ENCODE measurements at places on chromosomes 2 and 18. TPM values are rescaled to one million over a fixed set of nuclear protein-coding genes. Genes with fewer than 3 reads are reported as not detected.

The OSGEPL1 gene
- 10.6 TPM for total RNA-seq

The ORMDL1 gene
- 63.7 TPM for total RNA-seq

The SNORC gene
- total RNA-seq, result 1.9 TPM

The CCDC150 gene
- 6.1 TPM for total RNA-seq

The NAGK gene
- 161 TPM for total RNA-seq

The WNT6 gene
- total RNA-seq, result 0.42 TPM

The MARCHF4 gene
- 1.3 TPM for total RNA-seq

The EN1 gene
- not detected for total RNA-seq

DNA sequence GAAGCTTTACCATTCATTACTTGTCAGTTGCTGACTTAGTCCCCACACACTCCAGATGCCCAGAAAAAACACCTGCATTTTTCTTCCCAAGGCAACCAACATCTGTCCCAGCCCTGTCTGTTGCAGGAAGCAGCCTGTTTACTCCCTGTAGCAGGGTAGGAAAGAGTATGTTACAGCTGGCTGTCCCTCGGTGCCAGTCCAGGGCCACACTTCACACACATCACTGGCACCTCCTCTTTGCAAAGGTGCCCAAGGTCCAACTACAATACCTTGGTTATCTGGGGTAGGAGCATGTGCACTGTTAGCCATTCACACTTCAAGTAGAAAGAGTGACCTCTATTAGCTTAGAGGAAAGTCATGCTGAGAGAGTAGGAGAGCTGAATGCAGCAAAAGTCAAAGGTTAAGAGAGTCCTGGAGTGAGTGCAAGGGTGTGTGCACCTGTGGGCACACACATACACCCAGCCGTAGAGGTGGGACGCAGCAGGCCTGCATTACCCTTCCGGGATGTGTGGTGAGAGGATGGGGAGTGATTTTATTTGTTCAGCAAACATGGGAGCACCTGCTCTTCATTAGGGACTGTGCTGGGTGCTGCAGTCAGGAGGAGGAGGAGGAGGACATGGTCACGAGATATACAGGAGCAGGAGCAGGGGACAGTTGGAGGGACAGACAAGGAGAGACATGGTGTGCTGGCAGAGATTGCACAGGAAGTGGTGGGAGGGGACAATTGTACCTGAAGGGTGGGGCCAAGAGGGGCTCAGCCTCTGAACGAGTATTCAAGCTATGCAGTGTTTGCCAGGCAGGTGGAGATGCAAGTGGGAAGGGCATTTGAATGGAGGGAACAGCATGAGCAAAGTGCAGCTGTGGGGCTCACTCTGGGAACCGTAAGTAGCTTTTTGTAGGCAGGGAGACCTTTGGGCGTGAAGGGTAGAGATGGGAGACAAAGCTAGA, 69.8 kb downstream of the TSN start:
- no peak for DNase-seq

GRCh38 chr2:11100976-11101375, 54.3 kb upstream of the SLC66A3 start:
- peak; percentile 77 for DNase-seq

DNA sequence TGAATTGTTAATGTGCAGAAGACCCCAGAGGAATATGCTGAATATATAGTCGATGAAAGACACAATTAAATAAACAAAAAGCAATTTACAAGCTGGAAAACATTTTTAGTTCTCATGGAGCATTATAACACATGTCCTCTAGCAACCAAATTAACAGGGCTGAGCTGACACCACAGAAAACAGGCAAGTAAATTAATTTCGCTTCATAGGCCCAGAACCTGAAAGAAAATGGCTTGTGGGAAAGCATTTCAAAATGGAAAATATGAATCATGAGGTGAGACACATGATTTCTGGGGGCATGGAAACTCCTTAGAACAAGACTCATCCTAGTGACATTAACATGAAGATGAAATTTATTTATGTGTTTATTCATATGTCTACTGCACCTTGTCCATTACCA, 25.0 kb upstream of the RNF152 start:
- no peak for DNase-seq

DNA sequence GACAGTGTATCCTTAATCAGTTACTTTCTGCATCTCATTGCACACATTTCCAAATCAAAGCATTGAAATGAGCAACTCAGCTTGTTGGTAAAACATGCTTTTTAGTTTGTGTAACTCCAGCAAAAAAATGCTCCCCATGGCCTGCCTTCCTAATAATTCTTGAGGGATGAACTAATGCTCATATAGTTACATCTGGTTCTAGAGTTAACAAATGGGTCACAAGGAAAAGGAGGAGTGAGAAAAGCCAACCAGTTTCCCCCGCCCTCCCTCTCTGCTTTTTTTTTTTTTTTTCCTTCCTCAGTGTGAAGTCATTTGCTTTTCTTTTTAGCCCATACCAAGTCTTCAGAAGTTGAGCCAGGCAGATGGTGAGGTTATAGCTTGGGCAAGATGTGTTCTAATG, 231.7 kb downstream of the MTX2 start:
- no peak for DNase-seq

DNA sequence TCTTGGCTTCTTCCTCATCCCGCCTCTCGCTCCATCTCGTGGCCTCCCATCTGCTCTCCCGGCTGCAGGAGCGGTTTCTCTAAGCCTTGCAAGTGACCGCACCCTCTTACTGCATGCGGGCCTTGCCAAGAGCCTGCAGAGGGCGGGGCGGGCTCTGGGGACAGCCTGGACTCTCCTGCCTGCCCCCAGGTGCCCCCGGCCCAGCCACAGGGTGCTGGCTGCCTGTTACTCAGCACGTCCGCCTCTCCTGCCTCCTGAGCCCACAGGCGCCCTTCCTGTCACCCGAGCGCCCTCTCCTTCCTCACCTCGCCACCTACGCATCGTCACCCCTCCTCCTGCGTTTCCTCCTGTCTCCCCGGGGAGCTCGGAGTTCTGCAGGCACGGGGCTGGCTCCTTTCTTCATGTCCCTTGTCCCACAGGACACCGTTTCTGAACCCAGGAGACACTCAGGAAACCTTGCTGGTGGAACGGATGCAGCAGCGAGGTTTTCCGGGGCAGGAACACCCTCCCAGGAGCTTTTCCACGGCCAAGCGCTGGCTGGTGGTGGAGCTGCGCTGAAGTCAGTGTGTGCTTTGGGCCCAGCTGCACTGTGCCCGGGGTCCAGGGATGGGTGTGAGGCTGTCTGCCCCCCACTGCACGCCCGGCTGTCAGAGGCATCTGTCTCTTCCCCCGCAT, 28.5 kb downstream of the HPCAL1 start:
- no peak for DNase-seq

GRCh38 chr2:100802066-100802465, 17.9 kb upstream of the NPAS2 start:
- no peak for DNase-seq

DNA sequence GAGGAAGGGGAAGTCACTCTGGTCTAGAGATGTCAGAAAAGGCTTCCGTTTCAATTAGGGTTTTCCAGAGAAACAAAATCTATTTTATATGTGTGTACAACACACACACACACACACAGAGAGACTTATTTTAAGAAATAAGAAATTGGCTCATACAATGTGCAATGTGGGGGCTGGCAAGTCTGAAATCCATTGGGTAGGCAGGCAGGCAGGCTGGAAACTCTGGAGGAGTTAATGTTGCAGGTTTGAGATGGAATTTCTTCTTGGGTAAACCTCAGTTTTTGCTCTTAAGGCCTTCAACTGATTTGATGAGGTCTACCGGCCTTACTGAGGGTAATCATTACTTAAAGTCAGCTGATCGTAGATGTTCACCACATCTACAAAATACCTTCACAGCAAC, 62.6 kb downstream of the MDH1 start:
- DNase-seq, result no peak

- no peak for DNase-seq
Observed at GRCh38 chr2:157874997-157875640, 1.0 kb downstream of the ACVR1 start.

GRCh38 chr2:230922951-230923717, 1.9 kb downstream of the GPR55 start:
- no peak for DNase-seq

GRCh38 chr18:48711651-48712486, 173.0 kb downstream of the CTIF start:
- DNase-seq, result no peak
